Progenitor cell of endocrine pancreas (in vitro differentiated cells): ENCODE measurements at places on chromosomes 13 and 19. TPM values are rescaled to one million over a fixed set of nuclear protein-coding genes. Genes with fewer than 3 reads are reported as not detected.

Gene KCNC3
- 19.8 and 23.6 TPM in 2 replicates for total RNA-seq

Gene GSX1
- total RNA-seq, result not detected in 2 replicates

DNA sequence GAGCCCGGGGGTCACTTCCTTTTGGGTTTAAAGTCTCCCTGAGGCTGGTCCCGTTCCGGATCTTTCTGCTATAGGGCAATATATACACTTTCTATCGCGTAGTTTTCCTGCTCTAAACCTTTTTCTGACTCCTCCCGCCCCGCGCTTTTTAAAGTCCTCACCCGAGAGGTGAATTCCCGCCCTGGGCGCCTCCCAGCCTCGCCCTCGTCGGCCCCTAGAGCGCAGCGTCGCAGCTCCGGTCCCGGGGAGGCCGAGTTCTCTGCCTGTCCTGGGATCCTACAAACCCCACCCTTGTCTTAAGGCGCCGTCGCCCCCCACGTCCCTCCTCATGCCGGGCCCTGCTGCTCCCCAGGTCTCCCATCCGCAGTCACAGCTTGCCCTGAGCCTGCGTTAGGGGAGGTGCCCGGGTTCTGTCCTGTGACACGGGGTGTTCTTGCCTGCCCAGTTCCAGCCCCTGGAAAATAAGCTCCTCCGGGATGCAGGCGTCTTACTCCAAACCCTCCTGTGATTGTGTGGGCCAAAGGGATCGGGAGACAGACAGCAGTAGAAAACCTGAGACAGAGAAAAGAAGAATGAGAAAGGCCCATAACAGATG, 491 bp downstream of the ZNF525 start:
- DNase-seq, result no peak

GRCh38 chr13:111241006-111241755, 79.3 kb upstream of the TEX29 start:
- no peak for DNase-seq

- no peak for DNase-seq
These were observed 9.3 kb downstream of the C13orf42 start for GRCh38 chr13:51101636-51102235.
